ENCODE measurements at places on chromosomes 13 and 19.

DNA sequence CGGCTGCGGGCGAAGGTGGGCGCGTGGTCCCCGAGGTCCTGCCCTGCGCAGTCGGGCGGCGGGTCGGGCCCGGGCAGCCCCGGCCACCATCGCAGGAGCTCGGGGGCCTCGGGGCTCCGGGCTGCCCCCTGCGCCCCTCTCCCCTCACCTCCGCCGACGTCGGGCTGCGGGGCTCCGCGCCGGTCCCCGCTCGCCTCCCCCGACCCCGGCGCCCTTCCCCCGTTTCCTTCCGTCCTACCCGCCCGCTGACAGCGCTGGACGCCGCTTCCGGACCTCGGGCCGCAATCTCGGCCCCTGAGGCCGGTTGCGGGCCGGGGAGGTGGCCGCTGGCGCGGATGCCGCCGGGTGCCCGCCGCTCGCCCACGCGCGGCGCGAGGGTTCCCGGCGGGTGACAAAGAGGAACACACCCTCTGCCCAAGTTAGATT lies 720 bp downstream of the FARP1 start:
- DNase-seq, result no peak

GRCh38 chr13:42064966-42065365 lies 16.5 kb downstream of the DGKH start:
- no peak for DNase-seq

DNA sequence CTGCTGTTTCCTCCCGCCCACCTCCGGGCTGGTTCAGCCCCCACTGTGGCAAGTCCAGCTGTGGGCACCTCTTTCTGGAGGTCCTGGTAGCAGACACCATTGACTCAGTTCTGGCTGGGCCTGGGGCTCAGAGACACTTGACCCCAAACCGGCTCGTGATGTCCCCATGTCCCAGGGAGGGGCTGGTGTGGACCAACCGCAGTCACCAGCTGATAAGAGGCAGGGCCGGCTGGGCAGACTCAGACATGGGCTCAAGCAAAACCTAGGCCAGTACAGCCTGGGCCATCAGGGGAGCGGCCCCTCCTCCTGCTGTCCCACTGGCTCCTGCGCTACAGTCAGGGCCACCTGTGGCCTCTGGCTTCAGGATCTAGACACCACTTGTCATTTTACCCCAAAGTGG lies 19.8 kb upstream of the TMEM160 start:
- no peak for DNase-seq

DNA sequence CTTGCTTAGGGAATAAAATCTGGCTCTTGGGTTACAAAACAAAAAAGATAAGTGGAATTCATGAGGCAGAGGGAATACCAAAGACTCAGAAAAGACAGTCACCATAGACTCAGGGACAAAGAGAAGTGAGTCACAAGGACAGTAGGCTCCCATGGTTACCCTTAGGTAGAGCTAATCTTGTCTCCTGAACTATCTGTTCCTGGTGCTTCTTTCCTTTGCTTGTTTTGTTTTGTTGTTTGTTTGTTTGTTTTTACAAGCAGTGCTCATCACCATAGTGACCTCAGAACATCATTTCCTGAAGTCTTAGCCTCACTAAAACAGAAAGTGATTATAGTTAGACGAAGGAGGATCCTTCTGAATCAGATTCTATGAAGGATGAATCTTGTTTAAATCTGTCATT lies 142.3 kb upstream of the SOX21 start:
- no peak for DNase-seq

- no peak for DNase-seq
These were observed 354.8 kb downstream of the SUCLA2 start for GRCh38 chr13:47646298-47646697.

GRCh38 chr13:99505814-99506269 lies 4.6 kb downstream of the TM9SF2 start:
- no peak for DNase-seq

DNA sequence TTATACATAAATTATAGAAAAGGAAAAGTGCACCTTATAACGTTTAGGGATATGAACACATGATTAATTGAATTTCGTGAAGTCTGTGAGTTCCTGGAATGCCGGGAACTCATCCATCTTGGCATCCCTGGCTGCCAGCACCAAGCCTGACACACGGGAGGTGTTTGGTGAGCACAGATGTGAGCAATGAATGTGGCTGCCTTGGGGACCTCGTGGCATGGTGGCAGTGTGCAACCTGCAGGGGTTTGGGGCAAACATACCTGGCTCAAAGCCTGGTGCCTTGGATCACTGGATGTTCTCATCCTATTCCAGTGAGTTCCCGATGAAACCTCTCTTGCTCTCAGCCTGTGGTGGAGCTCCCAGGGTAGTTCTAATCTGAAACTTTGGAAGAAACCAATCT lies 10.4 kb upstream of the MAP2K2 start:
- DNase-seq, result no peak

All from keratinocyte (primary cell).